Caki2 (cell line): ENCODE measurements at places on chromosomes 7 and 10. TPM values are rescaled to one million over a fixed set of nuclear protein-coding genes. Genes with fewer than 3 reads are reported as not detected.

CUBN gene
- total RNA-seq: 0.03 and 0.34 TPM in 2 replicates

CYP3A4 gene
- total RNA-seq: not detected in 2 replicates

SPRN gene
- not detected in 2 replicates for total RNA-seq

DENND11 gene
- 1.6 and 1.7 TPM in 2 replicates for total RNA-seq

SEMA3C gene
- total RNA-seq: 49.8 and 69.8 TPM in 2 replicates

TMEM176A gene
- total RNA-seq: not detected in 2 replicates

GPER1 gene
- total RNA-seq: 2.5 and 7.7 TPM in 2 replicates

DYDC2 gene
- not detected in 2 replicates for total RNA-seq

ZNF117 gene
- total RNA-seq: 0.81 and 1.1 TPM in 2 replicates

RBM33 gene
- total RNA-seq: 7.3 and 29.9 TPM in 2 replicates

FEZF1 gene
- total RNA-seq: not detected in 2 replicates

GRID2IP gene
- not detected in 2 replicates for total RNA-seq

TWIST1 gene
- not detected in 2 replicates for total RNA-seq

PIP4K2A gene
- 39.8 and 53.6 TPM in 2 replicates for total RNA-seq

FAM24B gene
- 0.64 and 2.5 TPM in 2 replicates for total RNA-seq

PNLIPRP2 gene
- total RNA-seq: 1.4 TPM in 1 of 2 replicates, not detected in the other

CYP2E1 gene
- not detected in 2 replicates for total RNA-seq

TSPAN15 gene
- total RNA-seq: 29.9 and 51.0 TPM in 2 replicates

SRRM3 gene
- total RNA-seq: 1.1 and 1.3 TPM in 2 replicates

ACTA2 gene
- total RNA-seq: 41.7 and 49.7 TPM in 2 replicates

YKT6 gene
- total RNA-seq: 71.2 and 102 TPM in 2 replicates

MINDY4 gene
- total RNA-seq: 3.6 and 4.0 TPM in 2 replicates

TCAF2 gene
- 0.78 and 2.5 TPM in 2 replicates for total RNA-seq

NOLC1 gene
- total RNA-seq: 68.0 and 74.0 TPM in 2 replicates
